ENCODE measurements at places on chromosomes 12 and 14.

DNA sequence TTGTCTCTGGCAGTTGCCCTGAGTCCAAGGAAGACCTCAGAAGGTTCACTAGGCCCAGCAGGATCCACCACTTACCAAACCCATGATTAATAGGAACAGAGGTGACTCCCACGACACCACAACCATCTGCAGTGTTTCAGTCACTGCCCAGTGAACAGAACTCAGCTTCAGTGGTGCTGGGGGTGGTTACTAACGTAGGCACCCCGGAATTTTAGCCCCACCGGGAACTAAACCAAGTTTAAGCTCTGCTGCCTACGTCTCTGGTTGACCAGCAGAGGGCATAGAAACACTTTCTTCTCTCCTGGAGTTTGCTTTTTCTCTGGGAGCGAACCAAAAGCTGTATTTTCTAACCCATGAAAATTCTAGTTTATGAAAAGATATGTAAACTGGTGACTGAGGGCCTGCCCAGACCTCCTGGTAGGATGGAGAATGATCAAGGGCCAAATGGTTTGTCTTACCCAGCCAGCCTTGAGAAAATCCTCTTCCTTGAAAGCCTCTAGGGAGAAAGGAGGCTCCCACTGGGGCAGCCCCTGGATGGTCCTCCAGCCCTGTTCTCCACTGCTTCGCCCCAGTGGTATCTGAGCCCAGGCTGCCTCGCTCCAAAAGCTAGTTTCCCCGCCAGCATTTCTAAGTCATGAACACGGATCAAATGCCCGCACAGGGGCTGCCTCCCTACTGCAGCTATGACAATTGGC, 379.8 kb downstream of the DPF3 start:
- DNase-seq: no peak

GRCh38 chr12:15893260-15893659, 11.1 kb downstream of the STRAP start:
- DNase-seq: no peak

- no peak for DNase-seq
These were observed 182.2 kb downstream of the NOVA1 start for GRCh38 chr14:26415618-26416123.

DNA sequence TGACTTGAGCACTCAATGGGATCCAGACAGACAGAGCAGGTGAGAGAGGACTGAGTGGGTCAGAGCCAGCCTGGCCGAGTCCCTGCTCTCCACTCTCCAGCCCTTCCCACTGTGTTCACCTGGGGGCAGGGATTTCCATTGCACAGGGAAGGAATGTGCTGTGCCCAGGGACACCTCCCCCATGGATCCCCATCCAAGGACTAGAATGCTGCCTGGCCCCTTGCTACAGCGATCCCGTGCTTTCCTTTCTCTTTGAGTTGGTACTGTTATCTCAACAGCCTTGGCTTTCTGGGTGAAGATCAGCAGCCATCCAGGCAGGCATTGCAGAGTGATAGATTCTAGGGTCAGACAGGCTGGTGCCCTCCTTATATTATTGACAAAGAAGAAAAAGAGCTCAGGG, 60.3 kb upstream of the DLK1 start:
- DNase-seq: no peak

GRCh38 chr12:10722905-10723746, at the start of gene YBX3:
Gene YBX3 (minus strand): TSS chr12:10723323. CDS start chr12:10723111, 212 bp downstream.
- DNase-seq: no peak

- DNase-seq: no peak
These were observed 61.3 kb upstream of the GPR68 start for GRCh38 chr14:91305650-91306431.

- no peak for DNase-seq
These were observed 191.0 kb upstream of the PLEKHG7 start for GRCh38 chr12:92511786-92512185.

- no peak for DNase-seq
These were observed 13.0 kb upstream of the SNAPC1 start for GRCh38 chr14:61749264-61749663.

DNA sequence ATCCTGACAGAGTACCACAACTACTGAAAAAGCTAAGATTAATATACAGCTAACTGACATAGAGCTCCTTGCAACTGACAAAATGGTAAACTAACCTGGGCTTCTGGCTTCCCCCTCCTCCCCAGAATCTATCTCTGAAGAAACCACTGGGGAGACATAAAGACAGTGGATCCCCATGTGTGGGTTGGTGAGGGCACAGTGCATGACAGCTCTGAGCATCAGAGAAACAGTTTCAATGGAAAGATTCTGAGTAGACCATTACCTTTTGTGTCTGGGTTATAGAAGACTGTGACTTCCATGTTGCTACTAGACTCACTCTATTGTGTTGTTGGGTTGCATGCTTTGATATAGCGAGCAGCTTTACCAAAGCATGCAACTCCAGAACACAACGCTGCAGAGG, 247.4 kb downstream of the EFCAB11 start:
- no peak for DNase-seq

- DNase-seq: no peak
These were observed 188.9 kb downstream of the NPAS3 start for GRCh38 chr14:33127531-33127930.

GRCh38 chr14:100102156-100102785, 37.0 kb downstream of the EVL start:
- no peak for DNase-seq

DNA sequence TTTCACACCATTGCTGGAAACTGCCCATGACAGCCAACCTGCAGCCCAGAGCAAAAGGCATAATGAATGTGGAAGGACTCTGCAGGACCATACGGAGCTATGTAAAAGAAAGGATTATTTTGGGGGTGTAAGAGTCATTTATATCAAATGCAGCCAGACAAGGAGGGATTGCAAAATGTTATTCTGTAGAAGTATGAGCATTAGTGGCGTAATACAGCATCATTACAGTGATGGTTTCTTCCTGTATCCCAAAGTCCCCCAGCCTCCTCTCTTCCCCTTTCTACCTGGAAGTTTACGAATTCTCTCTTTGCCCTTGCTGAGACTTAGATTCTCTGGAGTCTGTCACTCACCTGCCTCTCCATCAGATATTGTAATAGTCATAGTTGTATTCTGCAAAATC, 89.9 kb downstream of the BORCS5 start:
- no peak for DNase-seq

GRCh38 chr12:70402597-70402996, 36.5 kb downstream of the KCNMB4 start:
- DNase-seq: no peak

DNA sequence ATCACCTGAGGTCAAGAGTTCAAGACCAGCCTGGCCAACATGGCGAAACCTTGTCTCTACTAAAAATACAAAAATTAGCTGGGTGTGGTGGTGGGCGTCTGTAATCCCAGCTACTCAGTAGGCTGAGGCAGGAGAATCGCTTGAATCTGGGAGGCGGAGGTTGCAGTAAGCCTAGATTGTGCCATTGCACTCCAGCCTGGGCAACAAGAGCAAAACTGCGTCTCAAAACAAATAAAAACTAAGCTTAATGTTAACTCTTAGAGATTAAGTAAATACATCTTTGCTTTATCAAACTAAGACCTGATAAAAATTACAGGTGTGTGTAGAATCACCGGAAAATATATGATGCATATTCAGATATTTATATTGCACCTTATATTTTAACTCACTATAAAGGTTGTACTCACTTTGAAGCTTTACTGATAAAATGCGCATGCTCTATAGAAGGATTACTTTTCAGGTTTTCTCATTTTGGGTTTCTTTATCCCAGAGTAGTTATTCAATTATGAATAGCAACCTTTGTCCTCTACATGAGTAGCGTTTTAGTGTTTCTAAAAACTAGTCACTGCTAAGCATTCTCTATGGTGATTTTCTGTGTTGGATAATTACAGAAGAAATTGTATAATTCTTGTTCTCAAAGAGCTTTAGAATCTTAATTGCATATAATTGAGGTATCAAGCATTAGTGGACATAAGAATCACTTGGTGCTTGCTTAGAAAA, 9.4 kb downstream of the ARID4A start:
- no peak for DNase-seq

GRCh38 chr14:97382616-97383226, 585.5 kb downstream of the VRK1 start:
- no peak for DNase-seq

- no peak for DNase-seq
These were observed 54.5 kb downstream of the VCPKMT start for GRCh38 chr14:50061664-50062437.

- no peak for DNase-seq
These were observed 517.5 kb downstream of the NELL2 start for GRCh38 chr12:44358636-44359035.

GRCh38 chr12:108565976-108566375, 3.6 kb downstream of the ISCU start:
- peak; percentile 84 for DNase-seq

GRCh38 chr14:68819260-68819691, 26.4 kb upstream of the ZFP36L1 start:
- DNase-seq: no peak

GRCh38 chr12:83143950-83144349, 457.2 kb downstream of the TMTC2 start:
- peak; percentile 10 for DNase-seq

DNA sequence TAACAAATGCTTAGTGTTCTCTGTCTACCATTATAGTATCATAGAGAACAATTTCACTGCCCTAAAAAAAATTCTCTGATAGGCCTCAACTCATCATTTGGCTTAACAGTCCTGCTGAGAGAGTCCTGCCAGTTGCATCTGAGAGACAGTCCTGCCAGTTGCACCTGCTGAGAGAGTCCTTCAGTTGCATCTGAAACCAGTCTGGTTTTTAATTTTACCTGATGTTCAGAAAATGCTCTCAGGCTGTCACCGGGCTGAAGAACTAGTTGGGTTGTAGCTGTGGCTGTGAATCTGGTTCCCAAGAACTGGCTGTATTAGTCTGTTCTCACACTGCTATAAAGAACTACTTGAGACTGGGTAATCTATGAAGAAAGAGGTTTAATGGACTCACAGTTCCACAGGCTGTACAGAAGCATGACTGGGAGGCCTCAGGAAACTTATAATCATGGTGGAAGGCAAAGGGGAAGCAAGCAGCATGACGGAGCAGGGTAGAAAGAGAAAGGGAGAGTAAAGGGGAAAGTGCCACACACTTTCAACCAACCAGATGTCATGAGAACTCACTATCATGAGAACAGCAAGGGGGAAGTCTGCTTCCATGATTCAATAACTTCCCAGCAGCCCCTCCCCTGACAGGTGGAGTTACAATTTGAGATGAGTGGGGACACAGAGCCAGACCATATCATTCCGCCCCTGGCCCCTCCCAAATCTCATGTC, 51.6 kb downstream of the PRKCH start:
- no peak for DNase-seq

DNA sequence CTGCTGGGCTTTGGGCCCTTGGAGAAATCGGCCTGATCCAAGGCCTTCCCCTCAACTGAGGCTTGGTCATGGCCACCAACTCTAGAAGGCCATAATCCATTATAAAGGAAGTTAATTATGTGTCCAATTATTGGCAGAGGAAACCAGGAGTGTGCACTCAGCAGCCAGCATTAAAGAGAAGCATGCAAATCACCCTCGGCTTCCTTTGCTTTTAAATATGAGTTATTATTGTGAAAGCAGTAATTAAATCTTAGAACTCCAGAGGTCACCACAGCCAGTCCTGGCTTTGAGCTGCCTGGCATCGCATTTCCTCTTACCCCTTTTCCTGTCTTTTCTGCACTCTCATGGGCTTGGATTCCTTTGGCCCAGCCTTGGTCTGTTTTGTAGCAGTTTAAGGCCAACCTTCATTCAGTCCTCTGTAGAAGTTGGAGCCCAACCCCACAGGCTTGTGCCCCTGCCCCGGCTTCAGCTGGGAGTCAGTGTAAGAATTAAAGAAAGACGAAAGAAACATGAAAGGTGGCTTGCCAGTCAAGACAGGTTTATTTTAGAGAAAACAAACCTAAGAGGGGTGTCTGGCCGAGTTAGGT, 14.7 kb upstream of the KRT86 start:
- peak; percentile 49 for DNase-seq

- DNase-seq: no peak
These were observed 2.4 kb downstream of the TMEM121 start for GRCh38 chr14:105528586-105529318.
